Skeletal muscle cell (primary cell): ENCODE measurements at places on chromosomes 11 and 22.

DNA sequence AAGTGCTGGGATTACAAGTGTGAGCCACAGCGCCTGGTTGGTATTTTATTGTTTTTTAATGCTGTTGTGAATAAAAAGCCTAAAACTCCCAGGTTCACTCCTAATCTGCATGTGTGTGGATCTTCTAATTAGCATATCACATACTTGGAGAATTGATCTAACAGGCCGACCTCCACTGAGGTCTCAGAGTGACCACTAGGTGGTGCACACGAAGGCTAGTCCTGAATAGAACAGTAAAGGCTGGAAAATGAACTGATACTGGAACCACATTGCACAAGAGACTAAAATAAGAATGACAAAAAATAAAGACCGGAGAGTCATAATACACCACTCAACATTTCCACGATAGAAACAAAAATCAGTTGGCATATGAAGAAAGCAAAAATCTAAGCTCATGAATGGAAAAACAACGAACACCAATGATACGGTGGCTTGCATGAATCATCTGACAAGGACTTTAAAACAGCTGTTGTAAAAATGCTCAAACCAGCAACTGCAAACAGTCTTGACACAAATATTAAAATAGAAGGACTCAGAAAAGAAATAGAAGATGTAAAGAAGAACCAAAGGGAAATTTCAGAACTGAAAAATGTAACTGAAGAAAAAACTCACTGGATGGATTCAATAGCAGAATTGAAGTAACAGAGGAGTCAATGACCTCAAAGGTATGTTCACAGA, 19.2 kb downstream of the PIM3 start:
- no peak for DNase-seq

- no peak for DNase-seq
Observed at GRCh38 chr11:122663764-122664163, 8.2 kb downstream of the UBASH3B start.

GRCh38 chr11:58832056-58832645, 12.4 kb downstream of the GLYATL2 start:
- no peak for DNase-seq

DNA sequence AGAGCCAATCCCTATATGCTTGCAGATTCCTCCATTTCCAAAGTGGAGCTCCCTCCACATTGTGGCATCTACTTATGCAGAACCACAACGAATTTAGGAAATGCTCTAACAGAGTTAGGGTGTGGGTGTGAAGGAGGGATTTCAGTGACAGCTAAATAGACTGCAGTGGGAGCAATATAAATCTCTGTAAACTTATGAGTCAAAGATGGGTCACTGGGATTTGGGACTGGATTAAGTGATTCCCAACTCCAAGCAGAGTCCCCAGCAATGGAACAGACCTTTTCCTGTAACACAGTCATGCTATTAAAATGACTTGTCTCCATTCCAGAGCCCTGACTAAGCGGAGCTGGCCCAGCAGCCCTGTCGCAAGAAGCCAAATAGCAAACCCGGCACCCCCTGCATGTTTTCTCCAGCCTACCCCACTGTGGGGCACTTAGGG, 36.6 kb downstream of the RPL27A start:
- peak; percentile 81 for DNase-seq

DNA sequence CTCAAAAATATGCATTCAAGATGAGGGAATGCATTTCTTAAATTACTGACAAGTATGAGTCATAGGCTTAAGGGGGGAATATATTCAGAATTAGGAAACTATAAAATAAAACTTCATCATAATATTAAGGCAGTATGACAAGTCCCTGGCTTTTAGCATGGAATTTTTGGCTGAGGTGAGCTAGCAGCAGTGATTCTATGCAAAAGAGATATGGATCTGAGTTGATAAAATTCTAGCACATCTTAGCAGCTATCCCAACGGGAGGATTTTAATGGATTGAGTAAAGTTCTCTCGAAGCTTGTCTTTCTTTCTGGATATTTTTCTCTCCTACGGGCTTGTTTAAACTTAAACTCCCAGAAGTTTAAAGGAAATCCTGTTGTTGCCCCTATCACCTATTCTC, 1.2 kb downstream of the OR51Q1 start:
- DNase-seq: no peak

GRCh38 chr22:42872821-42873220, 15.7 kb upstream of the ARFGAP3 start:
- DNase-seq: no peak

DNA sequence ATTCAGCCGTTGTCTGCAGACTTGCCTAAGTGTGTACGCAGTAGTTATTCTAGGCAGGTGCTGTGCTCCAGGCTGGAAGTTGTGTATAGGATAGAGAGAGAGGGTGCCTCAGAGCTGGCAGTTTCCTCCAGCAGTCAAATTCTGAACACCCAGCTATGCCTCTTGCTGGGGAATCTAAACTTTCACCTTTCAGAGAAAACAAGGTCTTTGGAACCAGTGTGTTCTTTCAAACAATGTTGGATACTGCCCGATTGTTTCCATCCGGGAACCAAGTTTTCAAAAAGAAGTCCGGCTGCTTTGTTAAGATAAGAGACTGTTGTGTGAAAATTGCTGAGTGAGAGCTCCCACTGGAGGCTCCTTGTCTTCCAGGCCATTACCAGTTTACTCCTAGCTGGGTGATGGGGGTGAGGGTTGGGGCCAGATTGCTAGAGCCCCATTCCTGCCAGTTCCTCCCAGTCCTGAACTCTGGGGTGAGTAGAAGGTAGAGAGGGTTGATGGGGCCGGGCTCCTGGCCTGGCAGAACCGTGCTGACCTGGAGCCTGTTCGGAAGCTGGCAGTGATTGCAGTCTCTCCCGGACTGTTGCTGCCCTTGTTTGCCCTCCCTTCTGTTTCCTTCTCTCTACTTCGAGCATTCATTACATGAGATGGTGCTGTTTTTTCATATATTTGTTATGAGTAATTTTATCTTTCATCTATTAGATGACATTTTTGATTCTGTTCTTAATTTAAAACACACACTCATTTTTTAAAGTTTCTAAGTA, 150.2 kb downstream of the TEAD1 start:
- no peak for DNase-seq

DNA sequence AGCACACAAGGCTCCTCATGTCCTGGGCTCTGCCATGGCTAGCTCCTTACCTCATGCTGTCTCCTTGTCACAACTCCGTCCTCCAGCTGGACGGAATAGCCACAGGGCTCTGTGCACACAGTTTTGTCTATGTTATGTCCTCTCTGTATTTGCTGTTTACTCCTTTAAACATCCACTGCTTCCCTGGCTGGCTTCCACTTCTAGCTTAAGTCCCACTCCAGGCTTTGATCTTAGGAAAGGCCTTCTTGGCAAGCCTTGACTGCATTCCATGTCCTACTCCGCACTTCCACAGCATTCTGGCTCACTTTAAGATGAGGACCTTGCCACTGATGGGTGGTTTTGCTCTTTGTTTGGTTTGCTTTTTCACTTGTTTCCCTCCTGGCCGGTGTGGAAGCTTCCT, 22.9 kb upstream of the ROBO3 start:
- DNase-seq: no peak

- peak; percentile 53 for DNase-seq
Observed at GRCh38 chr11:102421261-102421660, 31.3 kb downstream of the TMEM123 start.

DNA sequence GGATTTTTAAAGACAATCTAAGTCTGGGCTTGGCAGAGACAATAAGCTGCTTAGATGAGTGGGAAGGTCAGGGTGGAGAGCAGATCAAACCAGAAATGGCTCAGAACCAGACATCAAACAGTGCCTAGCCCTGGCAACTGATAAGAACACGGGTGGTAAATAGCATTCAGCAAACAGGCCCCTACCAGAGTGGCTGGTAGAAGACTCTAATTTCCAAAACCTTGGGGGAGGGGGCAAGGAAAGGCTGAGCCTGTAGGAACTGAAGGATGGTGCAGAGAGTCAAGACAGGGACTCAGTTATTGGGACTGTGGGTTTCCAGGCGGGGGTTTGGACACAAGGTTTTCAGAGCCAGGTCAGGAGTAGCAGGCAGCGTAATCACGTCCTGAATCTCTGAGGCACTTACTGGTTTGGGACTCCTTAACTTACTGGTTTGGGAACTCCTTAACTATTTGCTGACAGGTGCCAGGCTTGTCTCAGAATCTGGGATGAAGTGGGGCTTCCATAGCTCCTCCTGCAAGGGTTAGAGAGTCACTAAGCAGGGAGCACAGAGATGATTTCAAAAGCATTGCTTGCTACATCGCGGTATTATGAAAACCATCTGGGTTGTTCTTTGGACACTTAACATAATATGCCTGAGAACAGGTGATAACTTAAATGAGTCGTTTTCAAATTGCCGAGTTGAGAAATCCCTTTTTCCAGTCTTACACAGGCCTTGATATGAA, 5.7 kb upstream of the ABTB2 start:
- no peak for DNase-seq

- no peak for DNase-seq
Observed at GRCh38 chr11:47987310-47987709, 7.0 kb downstream of the PTPRJ start.

DNA sequence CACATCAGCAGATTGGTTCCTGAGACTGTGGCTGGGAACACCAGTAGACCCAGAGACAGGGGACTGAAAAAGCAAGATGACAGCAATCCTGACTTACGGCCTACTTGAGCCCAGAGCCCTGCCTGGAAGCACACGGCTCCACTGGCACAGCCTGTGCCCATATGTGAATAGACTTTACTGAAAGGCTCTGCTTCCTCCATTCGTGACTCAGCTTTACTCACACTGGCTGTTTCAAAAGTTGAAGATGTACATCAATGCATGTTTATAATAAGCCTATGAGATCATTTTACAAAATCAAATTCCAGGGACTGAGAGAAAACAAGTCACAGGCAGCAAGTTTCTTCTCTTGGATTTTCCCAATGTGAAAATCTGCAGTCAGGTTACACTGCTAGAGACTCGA, 134.6 kb upstream of the TEAD1 start:
- peak; percentile 83 for DNase-seq

- no peak for DNase-seq
Observed at GRCh38 chr11:95444309-95445241, 213.6 kb upstream of the SESN3 start.

- DNase-seq: no peak
Observed at GRCh38 chr22:43831561-43832392, 19.7 kb upstream of the EFCAB6 start.

DNA sequence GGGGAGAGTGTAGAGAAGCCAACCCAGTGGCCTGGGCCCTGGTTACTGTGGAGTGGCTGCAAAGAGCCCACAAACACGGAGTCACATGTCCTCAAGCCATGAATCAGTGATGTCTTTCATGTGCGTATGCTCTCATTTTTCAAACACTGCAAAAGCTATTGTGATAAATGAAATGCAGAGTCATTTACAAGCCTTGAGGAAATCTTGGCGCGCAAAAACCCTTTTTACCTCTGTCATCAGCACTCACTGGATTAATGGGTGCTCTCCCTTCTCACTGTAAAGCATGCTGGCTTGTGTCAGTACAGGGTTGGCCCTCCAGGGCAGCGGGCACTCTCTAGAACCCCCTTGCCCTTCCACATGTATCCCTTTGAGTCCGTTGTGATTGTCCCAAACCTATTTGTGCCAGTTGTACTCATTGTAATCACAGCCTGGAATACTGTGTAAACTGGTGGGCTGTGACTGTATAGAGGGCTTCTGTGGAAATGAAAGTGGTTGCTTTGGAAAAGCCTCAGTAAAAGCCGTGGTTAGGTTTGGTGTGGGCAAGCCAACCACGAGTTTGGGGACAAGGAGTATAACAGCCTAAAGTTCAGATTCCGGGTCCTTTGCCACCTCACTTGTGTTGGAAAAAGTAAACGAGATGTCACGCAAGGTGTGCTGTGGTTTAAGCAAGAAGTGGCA, 10.4 kb downstream of the GNAZ start:
- DNase-seq: no peak

DNA sequence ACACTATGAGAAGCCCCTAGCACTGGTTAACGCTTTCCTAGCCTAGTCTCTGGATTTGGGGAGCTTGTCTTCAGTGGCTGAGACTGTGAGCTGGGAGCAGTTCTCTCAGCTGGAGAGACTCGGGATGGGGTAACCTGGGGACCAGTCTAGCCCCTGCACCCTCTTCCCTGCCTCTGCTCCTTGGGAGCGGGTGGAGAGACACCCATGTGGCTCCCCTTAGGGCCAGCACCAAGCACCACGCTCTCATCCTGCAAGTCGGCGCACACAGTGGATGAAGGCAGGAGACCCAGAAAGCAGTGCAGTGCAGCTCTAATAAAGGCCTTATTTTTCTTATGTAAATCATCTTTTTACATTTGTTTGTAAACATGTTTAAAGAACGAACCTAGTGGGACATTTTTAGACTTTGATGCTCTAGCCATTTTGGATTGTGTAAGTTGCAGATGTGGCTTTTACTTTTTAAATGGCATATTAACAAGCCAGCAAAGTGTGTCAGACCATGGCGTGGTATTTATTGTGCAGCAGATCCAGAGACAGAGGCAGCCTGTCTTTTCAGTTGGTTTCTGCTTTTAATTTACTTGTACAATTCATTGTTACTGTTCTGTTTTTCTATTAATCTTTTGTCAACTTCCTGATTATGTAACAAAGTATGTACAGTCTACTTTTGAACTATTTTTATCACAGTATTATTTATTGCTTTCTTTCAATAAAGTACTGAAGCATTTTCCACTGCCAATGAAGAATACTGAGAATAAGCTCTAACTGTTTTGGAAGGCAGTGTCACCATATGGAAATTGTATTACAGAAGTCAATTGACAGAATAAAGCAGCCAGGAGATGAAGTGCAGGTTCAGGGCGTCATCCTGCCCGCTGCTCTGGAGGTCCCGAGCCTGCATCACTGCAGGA, 14.4 kb upstream of the CTTN start:
- DNase-seq: no peak

GRCh38 chr22:29663180-29663821, 56.5 kb upstream of the CABP7 start:
- DNase-seq: no peak

DNA sequence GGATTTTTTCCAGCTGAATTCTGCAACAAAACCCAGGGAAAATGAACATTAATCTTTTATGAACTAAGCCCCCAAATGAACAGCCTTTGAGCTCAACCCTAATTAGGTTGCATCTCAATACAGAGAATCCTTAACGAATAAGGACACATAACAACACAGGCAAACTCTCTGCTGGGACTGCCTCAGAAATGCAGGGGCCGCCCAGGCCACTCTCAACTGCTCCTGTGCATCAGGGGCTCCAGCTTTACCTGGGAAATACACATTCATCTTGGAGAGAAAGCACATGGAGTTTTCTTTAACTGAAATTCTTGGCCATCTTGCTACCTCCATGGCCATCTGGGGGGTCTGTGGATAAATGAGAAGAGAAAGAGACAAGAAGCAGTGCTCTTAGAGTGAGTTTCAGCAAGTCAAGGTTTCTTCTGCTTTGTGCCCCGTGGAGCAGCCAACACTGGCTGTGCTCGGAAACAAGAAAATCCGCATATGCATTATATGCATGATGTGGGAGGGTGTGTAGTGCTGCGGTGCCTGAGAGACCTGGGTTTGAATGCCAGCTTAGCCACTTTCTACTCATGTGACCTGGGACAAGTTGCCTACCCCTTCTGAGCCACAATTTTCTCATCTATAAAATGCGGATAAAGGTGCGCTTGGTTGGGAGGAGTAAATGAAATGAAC, 81.9 kb upstream of the RCN1 start:
- no peak for DNase-seq

- no peak for DNase-seq
Observed at GRCh38 chr11:86938900-86939880, 16.0 kb downstream of the FZD4 start.
